ENCODE measurements at places on chromosomes 11 and 22.

- no peak for DNase-seq
Observed at GRCh38 chr11:882596-882995, 28.0 kb downstream of the CHID1 start.

DNA sequence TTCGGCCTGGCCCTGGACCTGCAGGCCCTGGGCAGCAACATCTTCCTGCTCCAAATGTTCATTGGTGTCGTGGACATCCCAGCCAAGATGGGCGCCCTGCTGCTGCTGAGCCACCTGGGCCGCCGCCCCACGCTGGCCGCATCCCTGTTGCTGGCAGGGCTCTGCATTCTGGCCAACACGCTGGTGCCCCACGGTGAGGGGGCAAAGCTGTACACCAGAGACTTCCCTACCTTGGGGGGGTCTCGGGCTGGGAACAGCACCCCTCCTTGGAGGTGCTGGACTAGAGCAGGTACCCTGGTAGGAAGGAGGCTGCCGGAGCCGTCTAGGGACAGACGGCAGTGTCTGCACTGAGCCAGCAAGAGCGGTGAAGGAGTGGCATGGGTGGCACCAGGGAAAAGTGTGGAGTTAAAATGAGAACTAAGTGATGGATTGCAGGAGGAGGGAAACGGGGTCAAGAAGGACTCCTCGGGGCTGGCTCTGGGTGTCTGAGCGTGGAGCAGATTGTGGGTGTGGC is 8.7 kb downstream of the SLC22A12 start:
- DNase-seq, result no peak

- no peak for DNase-seq
Observed at GRCh38 chr11:45423475-45424120, 137.5 kb upstream of the SYT13 start.

DNA sequence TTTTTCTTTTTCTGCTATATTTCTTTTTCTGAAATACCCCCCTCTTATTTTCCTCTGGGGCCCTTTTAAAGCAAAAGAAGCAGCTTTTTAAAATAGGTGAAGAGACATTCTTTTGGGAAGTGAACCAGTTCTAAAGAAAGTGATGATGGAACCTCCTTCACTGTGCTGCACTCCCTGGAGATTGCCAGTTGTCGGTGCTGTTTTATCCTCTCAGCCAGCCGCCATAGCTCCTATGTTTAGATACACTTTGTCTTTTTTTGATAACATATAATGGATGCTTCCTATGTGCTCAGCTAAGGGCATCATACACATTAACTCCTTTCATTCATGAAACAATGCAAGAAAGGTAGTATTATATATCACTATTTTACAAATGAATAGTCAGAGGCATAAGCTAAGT is 14.0 kb downstream of the CFAP300 start:
- no peak for DNase-seq

GRCh38 chr11:59801981-59802638 is 8.5 kb downstream of the MRPL16 start:
- no peak for DNase-seq

GRCh38 chr11:15977116-15977515 is 379.2 kb downstream of the SOX6 start:
- no peak for DNase-seq

GRCh38 chr11:18236664-18237356 is at the start of gene SAA4:
TSS of gene SAA4 (minus strand) at chr11:18236802. CDS start at chr11:18235926, 876 bp downstream.
- DNase-seq, result no peak

DNA sequence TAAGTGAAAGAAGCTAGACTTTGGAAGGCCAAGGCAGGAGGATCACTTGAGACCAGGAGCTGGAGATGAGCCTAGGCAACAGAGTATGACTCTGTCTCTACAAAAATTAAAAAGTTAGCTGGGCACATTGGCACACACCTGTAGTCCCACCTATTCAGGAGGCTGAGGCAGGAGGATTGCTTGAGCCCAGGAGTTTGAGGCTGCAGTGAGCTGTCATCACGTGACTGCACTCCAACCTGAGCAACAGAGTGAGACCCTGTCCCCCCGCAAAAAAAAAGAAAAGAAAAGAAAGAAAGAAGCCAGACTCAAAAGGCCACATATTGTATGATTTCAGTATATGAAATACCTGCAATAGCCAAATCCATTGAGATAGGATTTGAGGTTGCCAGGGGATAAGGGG is 7.9 kb upstream of the CAPN5 start:
- DNase-seq, result no peak

- DNase-seq, result no peak
Observed at GRCh38 chr22:46895753-46896152, 133.3 kb downstream of the TBC1D22A start.

GRCh38 chr11:73159297-73159696 is 17.2 kb upstream of the FCHSD2 start:
- DNase-seq, result no peak

- no peak for DNase-seq
Observed at GRCh38 chr11:120331301-120331996, 4.8 kb upstream of the ARHGEF12 start.

GRCh38 chr11:335779-336658 is 15.4 kb upstream of the IFITM3 start:
- DNase-seq, result no peak

DNA sequence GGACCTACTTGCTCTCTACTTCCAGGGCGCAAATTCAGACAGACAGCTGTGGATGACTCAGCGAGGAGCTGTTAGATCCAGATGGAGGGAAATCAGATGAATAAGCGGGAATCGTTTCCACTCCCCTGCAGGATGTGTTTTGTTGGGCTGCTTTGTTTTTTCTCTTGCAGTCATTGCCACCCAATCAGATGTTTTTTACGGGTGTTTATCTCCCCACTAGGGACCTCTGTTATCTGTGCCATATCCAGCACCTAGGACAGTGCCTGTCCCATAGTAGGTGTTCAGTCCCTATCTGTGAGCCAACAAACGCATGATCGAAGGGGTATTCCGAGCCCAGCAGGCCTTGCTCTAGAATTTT is 51.1 kb upstream of the PARVG start:
- no peak for DNase-seq

DNA sequence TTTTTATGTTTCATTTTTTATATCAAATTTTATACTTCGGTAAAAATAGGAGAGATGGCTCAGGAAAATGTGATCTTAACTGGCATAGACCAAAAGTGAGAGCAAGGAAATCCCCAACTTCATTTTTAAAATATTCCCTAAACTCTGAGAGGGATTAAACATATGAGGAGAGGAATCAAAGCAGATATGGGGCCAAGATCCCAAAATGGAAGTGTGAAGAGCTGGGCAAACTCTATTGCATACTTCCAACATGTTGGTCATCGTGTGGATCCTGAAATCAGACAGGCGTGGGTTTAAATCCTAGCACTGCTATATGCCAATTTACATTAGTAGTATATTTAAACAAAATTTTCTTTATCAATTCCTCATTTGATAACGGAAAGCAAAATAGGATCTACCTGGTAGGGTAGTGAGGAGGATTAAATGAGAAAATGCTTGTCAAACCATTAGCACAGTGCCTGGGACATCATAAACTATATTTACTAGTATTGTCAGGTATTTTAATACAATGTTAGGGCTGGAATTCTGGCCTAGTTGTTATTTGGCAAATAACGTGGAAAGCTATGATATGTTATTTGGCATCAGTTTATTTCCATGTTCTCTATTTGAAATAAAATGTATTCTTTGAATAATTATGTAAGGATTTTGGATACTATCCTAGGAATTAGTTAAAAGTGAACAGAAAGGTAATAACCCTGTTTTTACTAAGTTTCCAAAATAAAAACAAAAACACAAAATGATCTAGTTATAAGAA is 392.8 kb upstream of the CCDC90B start:
- no peak for DNase-seq

- no peak for DNase-seq
Observed at GRCh38 chr11:24805671-24806070, 308.8 kb downstream of the LUZP2 start.

GRCh38 chr11:36034551-36035331 is 90.9 kb downstream of the LDLRAD3 start:
- DNase-seq, result no peak

DNA sequence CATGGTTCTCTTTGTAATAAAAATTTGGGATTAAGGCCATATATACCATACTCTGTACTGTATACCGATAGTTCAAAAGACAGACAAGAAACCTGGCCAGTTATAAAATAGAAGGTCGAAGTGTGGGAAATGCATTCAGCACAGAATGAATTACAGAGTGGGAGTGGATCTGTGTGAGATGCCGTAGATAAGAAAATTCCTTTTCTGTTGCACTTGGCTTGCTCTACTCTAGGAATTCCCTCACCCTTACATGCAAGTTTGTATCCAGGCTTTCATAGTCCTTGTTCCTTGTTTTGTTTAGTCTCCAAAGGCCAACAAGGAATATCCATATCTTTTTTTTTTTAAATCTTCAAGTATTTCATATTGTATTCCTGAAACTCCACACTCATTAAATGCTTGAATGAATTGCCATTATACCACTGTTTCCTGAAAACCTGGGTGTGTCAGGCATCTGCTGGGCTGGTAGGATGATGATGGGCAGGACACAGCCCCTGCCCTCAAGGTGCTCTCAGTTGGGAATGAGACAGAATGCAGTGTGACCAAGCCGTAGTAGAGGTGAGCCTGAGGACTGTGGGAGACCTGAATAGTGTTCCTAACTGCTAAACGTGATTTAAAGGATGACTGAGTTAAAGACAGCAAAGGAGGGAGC is 53.5 kb downstream of the TEAD1 start:
- no peak for DNase-seq

DNA sequence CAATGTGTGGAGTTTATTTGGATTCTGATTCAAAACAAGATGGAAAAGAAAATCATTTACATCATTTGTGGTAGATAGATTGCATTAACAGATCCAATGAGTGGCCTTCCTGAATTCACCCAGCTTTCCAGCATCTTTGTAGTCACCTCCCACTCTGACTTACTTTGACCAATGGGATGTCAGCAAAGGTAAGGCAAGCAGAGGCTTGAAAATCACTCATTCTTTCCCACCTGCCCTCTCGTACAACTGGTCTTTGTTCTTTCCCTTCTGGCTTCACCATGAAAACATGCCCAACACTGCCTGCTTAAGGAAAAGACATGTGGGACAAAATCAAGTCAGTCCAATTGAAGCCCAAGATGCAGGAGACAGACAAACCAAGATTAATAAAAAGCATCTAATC is 202.1 kb downstream of the TTC28 start:
- no peak for DNase-seq

DNA sequence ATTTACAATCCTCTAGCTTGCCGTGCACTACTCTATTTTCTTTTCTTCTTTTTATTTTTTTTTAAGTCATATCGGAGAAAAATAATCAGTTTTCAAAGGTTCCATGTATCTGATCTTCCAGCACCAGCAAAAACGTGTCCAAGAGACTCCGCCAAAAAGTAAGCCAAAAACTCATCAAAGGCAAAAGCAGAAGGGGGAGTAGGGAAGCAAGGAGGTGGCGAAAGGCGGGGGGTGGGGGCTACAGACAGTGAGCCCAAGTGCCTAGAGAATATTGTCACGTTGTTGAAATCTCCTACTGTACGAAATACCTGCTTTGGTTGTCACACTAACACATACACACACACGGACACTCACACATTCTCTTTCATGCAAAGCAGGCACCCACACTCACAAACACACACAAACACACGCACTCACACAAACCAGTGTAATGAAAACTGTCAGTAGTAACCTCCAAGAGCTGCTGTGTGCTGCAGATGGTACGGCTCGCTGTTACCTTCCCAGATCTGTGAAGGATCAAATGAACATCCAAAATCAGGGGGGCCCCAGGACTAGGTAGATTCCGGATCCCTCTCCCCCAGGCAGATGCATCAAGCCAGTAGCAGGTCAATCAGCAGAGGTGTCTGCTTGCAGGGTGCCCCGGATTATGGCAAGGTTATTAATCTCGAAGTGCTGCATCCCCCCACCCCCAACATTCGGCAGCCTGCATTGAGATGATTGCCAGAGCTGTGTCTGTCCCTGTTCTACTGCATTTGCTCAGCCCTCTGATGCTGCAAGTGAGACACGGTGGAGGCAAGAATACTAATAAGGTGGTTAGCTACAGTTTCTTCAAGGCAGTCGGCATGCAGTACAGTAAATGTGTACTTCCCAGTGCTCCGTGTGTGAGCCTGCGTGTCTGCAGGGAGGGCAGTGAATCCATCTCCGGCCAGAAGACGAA is at the start of gene LRRC4C:
Gene LRRC4C, minus strand, starts transcription at position 188 of the 937 bp plus-strand sequence.
- DNase-seq, result no peak

- no peak for DNase-seq
Observed at GRCh38 chr11:77287136-77287535, 14.3 kb downstream of the GDPD4 start.

- peak; percentile 86 for DNase-seq
Observed at GRCh38 chr11:12110201-12110713, at the start of gene MICAL2. TSS of gene MICAL2 (plus strand) at chr11:12110590. CDS start at chr11:12162156, 51,566 bp downstream.

- DNase-seq, result no peak
Observed at GRCh38 chr22:39534092-39534506, 1.6 kb upstream of the RPS19BP1 start.
